Neuronal stem cell (in vitro differentiated cells): ENCODE measurements at places on chromosomes 3 and 15.

DNA sequence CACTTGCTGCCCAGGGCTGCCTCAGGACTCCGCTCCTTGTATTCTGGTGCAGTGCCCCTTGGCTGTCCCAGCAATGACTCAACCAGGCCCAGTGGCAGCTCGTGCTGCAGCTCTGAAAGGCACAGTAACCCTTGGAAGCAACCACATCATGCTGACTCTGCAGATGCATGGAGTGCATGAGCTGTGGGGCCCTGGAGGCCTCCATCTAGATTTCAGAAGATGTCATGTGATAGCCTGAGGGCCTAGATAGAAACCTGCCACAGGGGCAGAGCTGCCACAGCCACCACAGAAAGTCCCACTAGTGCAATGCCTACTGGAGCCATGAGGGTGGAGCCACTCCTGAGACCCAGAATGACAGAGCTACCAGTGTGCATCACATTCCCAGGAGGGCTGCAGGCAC lies 117.1 kb upstream of the SMAD3 start:
- H3K27me3 ChIP-seq = no peaks in the 10 kb centered on the region
- no peaks in the 10 kb centered on the region for H3K36me3 ChIP-seq
- H3K4me3 ChIP-seq = no peak overlapping the region
- peaks cover under 1% of the 10 kb centered on the region for H3K4me1 ChIP-seq

DNA sequence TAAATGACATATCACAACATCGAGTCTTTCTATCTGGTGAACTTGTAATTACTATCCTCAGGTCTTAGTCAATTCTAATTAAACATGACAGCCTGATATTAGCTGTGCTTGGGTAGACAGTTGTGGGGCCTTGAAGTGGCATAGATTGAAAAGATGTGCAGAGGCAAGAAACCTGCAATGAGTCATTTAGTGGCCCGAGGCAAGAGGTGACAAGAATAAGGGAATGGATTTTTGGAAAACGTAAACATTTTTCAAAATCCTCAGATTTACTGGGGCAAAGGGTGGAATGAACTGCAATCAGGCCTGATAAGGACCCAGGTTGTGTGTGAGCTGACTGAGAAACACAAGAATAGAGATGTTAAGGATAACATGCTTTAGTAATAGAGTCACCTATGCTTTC lies 29.5 kb upstream of the ULK4 start:
- H3K36me3 ChIP-seq = no peaks in the 10 kb centered on the region
- no peaks in the 10 kb centered on the region for H3K27me3 ChIP-seq
- no peaks in the 10 kb centered on the region for H3K4me1 ChIP-seq

- no peak overlapping the region for H3K27ac ChIP-seq
- no peak for DNase-seq
- no peaks in the 10 kb centered on the region for H3K36me3 ChIP-seq
- H3K4me1 ChIP-seq = peaks cover 2% of the 10 kb centered on the region
Measured at GRCh38 chr3:194738254-194739093, 52.8 kb downstream of the FAM43A start.

- no peak overlapping the region for H3K27ac ChIP-seq
- H3K36me3 ChIP-seq = peaks cover 97% of the 10 kb centered on the region
- H3K27me3 ChIP-seq = no peaks in the 10 kb centered on the region
- H3K4me1 ChIP-seq = peaks cover 21% of the 10 kb centered on the region
- no peak for DNase-seq
- H3K4me3 ChIP-seq = no peak overlapping the region
Measured at GRCh38 chr15:85745023-85745422, 49.7 kb downstream of the KLHL25 start.

DNA sequence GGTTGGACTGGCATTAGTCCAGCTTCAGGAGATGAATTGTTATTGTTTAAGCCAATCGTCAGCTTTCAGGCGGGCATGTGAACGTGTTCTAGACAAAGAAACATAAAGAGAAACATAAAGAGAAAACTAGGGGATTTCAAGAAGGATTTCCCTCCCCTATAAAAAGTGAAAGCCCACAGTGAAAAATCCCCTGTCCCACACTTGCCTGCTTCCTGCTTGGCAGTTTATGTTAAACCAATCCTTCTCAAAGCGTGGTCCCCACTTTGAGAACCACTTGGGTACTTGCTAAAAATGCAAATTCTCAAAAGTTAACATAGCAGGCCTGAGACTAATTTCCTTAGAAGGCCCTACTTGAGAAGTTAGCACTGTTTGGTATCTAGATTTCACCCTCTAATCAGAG lies 293.0 kb upstream of the SOX14 start:
- H3K27me3 ChIP-seq = no peaks in the 10 kb centered on the region
- H3K36me3 ChIP-seq = no peaks in the 10 kb centered on the region

DNA sequence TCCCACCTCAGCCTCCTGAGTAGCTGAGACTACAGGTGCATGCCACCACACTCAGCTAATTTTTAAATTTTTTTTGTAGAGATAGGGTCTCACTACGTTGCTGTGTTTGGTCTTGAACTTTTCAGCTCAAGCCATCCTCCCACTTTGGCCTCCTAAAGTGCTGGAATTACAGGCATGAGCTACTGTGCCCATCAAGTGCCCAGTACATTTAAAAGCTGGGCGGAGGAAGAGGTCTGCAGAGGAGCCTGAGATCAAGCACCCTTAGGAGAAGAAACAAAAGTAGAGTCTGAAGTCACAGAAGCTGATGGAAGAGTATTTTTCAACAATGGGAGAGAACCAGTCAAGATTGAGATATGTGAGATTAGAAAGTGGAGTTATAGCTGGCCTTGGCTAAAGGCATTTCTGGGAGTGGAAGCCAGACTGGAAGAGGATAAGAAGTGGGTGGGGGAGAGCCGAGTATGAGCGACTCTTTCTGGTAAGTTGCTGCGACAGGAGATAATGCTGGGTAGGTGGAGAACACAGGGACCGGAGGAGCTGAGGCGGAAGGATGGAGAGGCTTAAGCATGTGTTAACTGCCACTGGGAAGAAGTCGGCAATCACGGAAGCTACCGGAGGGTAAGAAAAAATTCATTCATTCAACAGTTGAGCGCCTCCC lies 782 bp upstream of the IREB2 start:
- peak overlapping the region; percentile 94 for H3K4me3 ChIP-seq
- no peak for DNase-seq
- H3K4me1 ChIP-seq = no peaks in the 10 kb centered on the region
- peak overlapping the region; percentile 74 for H3K27ac ChIP-seq
- H3K36me3 ChIP-seq = peaks cover 31% of the 10 kb centered on the region

- no peaks in the 10 kb centered on the region for H3K4me1 ChIP-seq
- no peaks in the 10 kb centered on the region for H3K27me3 ChIP-seq
- no peak overlapping the region for H3K4me3 ChIP-seq
- DNase-seq = no peak
Measured at GRCh38 chr15:81941479-81941878, 104.3 kb downstream of the MEX3B start.
